Endothelial cell of umbilical vein (primary cell): ENCODE measurements at places on chromosomes 6 and 20.

- no peak overlapping the region for H3K27ac ChIP-seq
- peaks cover 20% of the 10 kb centered on the region for H3K4me1 ChIP-seq
- H3K36me3 ChIP-seq = no peaks in the 10 kb centered on the region
- H3K27me3 ChIP-seq = no peaks in the 10 kb centered on the region
Observed at GRCh38 chr6:26187292-26187691, 100.1 kb downstream of the HFE start.

DNA sequence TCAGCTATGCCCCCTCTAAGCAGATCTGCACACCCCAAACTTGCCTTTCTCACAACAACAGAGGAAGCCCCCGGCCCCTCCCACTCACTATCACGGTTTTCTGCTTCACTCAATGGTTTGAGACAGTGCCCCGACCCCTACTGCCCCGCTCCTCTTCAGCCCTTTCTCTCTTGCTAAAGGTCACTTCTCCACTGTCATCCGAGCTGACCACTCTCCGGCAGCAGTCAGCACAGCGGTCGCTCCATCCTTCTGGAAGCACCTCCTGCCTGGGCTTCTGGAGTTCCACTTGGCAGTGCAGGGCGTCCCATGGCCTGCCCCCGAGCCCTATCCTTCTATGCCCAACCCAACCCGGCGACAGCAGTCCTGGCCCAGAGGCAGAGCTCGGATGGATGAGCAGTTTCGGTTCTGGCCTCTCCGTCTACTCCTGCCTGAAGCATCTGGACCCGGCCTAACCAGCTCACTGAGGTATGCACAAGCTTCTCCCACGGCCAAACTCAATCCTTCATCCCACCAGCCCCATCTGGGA lies 4.1 kb downstream of the CTSZ start:
- no peak overlapping the region for H3K27ac ChIP-seq

DNA sequence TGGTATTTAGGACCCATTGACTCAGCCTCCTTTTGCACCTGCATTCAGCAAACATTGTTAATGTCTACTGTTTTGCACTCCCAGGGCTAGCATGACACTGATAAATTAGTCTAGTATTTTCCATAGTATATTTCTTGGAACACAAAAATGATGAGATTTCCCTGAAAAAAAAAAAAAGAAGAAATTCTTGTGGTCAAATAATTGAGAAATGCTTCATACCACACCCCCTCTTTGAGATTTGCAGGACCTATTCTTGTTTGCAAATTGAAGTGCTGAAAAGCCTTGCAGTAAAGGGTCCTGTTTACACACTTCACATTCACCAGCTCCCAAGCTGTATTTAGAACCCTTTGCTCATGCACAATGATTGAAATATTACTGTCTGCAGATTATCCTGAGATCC lies 36.3 kb upstream of the CLIC5 start:
- peaks cover 17% of the 10 kb centered on the region for H3K27me3 ChIP-seq
- H3K4me1 ChIP-seq = no peaks in the 10 kb centered on the region
- DNase-seq = no peak
- no peaks in the 10 kb centered on the region for H3K36me3 ChIP-seq
- no peak overlapping the region for H3K27ac ChIP-seq
- H3K4me3 ChIP-seq = no peak overlapping the region

DNA sequence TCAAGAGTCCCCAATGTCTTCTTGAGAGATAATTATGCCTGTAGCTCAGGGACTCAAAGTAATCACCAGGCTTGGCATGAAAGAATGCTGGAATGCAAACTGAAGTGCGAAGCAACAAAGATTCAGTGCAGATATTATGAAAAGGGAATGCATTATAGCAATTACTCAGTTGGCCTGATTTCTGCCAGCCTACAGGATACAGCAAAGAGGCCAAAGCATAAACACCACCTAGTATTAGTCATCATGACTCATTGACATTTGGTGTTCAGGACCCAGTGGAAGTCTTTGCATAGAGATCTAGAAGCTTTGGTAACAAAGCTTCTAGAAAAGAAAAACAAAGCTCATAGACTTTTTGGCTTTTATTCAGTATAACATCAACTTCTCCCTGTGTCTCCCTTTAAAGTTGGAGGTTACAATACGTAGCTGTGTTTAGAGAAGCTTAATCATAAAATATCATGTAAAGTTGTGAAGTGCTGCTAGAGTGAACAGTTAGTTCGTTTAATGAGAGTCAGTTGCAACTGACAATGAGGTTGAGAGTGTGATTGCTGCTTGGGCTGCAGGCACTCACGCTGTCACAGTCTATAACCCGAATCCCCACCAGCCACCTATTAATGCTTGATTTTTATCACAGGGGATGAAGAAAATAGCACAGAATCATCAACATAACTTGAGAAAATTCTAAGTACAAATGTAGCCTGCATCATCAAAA lies 932.7 kb downstream of the TFAP2A start:
- peak; percentile 86 for DNase-seq
- H3K4me3 ChIP-seq = no peak overlapping the region
- H3K4me1 ChIP-seq = peaks cover 19% of the 10 kb centered on the region
- H3K27me3 ChIP-seq = no peaks in the 10 kb centered on the region

- no peak overlapping the region for H3K4me3 ChIP-seq
- no peaks in the 10 kb centered on the region for H3K27me3 ChIP-seq
- H3K36me3 ChIP-seq = no peaks in the 10 kb centered on the region
- no peak for DNase-seq
- H3K4me1 ChIP-seq = no peaks in the 10 kb centered on the region
- no peak overlapping the region for H3K27ac ChIP-seq
Observed at GRCh38 chr20:58568483-58569240, 53.5 kb upstream of the APCDD1L start.

- H3K4me1 ChIP-seq = peaks cover 10% of the 10 kb centered on the region
- peaks cover 66% of the 10 kb centered on the region for H3K27me3 ChIP-seq
- H3K27ac ChIP-seq = no peak overlapping the region
Observed at GRCh38 chr6:3236005-3236404, 8.6 kb upstream of the TUBB2B start.

DNA sequence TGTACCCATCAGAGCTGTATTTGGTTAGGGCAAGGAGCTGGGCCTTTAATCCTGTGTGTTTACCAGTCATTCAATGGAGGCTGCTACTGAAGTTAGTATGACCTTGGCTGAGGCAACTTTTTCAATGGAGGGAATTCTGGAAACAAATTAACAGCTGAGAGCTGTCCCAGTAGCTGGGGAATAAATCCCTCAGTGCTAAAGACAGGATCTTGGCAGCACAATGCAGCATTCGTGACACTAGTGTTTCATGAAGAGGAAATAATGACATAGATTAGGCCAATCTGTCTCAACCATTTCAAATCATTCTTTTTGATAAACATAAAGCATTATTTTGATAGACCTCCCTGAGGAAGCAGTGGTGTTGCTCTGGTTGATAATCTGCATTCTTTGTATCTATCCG lies 42.9 kb downstream of the GRM1 start:
- H3K4me1 ChIP-seq = no peaks in the 10 kb centered on the region
- H3K27me3 ChIP-seq = no peaks in the 10 kb centered on the region
- H3K36me3 ChIP-seq = no peaks in the 10 kb centered on the region
- no peak for DNase-seq
- no peak overlapping the region for H3K27ac ChIP-seq

DNA sequence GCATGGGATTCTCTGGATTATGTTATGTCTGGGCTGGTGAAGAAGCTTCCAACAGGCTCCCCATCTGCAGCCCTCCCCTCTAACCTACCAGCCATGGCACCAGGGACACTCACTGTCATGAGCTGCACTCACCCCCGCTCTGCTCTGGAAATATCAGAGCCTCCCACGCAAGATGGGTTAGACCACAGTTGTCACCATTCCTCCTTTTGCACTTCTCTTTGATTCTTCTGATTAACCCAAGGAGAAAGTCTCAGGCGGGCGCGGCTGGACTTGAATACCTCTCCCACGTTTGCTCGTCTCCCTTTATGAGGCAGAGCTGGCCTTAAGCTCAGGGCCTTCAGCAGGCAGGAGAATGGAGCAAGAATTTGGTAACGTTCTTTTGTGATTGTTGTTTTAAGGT lies 128.1 kb downstream of the CEBPB start:
- H3K4me1 ChIP-seq = no peaks in the 10 kb centered on the region
- no peak for DNase-seq
- peaks cover 11% of the 10 kb centered on the region for H3K27me3 ChIP-seq
- no peaks in the 10 kb centered on the region for H3K36me3 ChIP-seq
- no peak overlapping the region for H3K4me3 ChIP-seq
- no peak overlapping the region for H3K27ac ChIP-seq

GRCh38 chr6:156387472-156387871 lies 389.7 kb upstream of the ARID1B start:
- DNase-seq = no peak
- H3K27ac ChIP-seq = no peak overlapping the region
- H3K27me3 ChIP-seq = no peaks in the 10 kb centered on the region
- H3K4me3 ChIP-seq = no peak overlapping the region
- no peaks in the 10 kb centered on the region for H3K4me1 ChIP-seq

- no peak overlapping the region for H3K4me3 ChIP-seq
- no peak for DNase-seq
- H3K27ac ChIP-seq = no peak overlapping the region
- H3K36me3 ChIP-seq = no peaks in the 10 kb centered on the region
- H3K4me1 ChIP-seq = no peaks in the 10 kb centered on the region
Observed at GRCh38 chr6:53433261-53433950, 84.7 kb upstream of the ELOVL5 start.

DNA sequence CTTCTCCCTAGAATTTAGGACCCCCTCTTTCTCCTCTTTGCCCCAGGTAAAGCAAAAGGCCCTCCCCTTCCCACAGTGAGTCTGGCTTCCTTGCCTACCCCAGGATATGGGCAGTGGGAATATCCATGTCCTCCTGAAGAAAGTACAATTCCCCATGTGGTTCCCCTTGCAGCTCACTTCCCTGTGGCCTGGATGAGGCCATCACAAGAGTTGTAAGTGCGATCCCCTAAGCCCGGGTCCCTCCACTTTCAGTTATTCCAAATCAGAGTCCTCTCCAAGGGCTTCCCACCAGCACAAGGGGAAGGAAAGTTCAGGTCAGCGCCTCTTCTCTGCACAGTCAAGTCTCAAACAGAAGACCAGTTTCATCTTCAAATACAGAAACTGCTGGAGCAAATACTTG lies 10.2 kb upstream of the PTPN1 start:
- no peaks in the 10 kb centered on the region for H3K36me3 ChIP-seq
- no peak overlapping the region for H3K27ac ChIP-seq
- no peak overlapping the region for H3K4me3 ChIP-seq
- H3K4me1 ChIP-seq = peaks cover 25% of the 10 kb centered on the region
- DNase-seq = no peak
- no peaks in the 10 kb centered on the region for H3K27me3 ChIP-seq

GRCh38 chr20:63029358-63030121 lies 22.8 kb upstream of the BHLHE23 start:
- no peak overlapping the region for H3K4me3 ChIP-seq
- H3K36me3 ChIP-seq = no peaks in the 10 kb centered on the region

DNA sequence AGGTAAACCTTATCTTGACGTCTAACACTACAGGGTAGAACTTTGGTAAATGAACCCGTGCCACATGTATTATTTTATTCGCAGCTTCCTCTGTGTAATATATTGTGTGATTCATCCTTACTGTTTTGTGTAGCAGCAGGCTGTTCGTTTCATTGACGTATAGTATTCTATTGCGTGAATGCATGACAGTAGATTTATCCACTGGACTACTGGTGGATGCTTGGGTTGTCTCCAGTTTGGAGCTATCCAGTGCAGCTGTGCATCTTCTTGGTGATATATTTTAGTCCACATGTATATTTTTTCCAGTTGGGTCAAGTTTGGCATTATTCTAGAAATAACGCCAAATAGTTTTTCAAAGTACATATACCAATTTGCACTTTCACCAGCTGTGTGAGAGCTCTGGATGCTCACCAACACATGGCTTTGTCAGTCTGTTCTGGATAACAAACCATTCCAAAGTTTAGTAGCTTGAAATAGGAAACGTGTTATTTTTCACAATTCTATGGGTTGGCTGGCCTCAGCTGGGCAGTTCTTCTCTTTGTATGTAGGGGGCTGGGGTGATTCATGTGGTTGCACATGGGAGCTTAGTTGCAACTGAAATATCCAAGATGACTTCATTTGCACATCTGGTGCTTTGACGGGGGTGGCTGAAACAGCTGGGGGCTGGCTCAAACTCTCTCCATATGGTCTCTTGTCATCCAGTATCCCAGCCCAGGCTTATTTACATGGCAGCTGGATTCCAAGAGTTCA lies 9.3 kb downstream of the ECT2L start:
- peaks cover 4% of the 10 kb centered on the region for H3K27me3 ChIP-seq
- H3K4me1 ChIP-seq = no peaks in the 10 kb centered on the region
- H3K4me3 ChIP-seq = no peak overlapping the region
- no peak for DNase-seq

GRCh38 chr6:121838842-121839241 lies 403.4 kb downstream of the GJA1 start:
- H3K4me3 ChIP-seq = no peak overlapping the region
- H3K36me3 ChIP-seq = no peaks in the 10 kb centered on the region
- H3K27ac ChIP-seq = no peak overlapping the region
- no peak for DNase-seq
- no peaks in the 10 kb centered on the region for H3K27me3 ChIP-seq

DNA sequence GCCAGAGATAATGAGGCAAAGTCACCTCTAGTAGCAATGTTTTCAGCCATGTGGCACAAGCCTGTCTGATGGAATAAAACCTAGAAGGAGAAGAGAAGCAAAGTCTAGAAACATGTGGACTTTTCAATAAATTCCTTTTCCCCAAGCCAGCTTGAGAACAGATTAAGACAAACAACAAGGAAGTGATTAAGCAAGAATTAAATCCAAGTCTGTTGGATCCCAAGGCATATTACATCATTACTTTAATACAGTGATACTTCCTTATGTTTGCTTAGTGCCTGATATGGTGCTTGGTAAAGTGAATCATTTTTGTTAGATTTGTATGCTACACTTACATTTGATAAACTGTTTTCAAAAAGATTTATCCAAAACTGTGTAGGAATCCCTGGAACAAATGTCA lies 260.3 kb upstream of the FAM83B start:
- H3K27ac ChIP-seq = no peak overlapping the region
- H3K36me3 ChIP-seq = no peaks in the 10 kb centered on the region
- H3K27me3 ChIP-seq = no peaks in the 10 kb centered on the region
- peak; percentile 19 for DNase-seq
- H3K4me3 ChIP-seq = no peak overlapping the region

DNA sequence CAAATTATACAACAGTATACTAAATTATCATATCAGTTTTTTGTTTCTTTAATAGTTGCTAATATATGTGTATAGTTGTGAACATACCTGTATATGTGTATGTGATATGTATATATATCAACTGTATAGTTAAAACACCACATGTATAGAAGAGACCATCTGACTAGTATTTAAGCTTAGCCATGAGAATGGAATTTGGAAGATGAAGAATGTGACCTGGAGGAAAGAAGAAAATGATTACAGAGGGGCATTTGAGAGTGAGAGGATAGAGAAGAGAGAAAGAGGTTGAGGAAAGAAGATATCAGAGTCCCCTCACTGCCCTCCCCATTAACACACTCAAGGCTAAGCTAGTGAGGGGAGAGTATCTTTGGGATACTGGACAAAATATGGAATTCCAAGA lies 335.9 kb downstream of the BCKDHB start:
- H3K4me3 ChIP-seq = no peak overlapping the region
- DNase-seq = no peak
- peaks cover 13% of the 10 kb centered on the region for H3K4me1 ChIP-seq
- H3K27me3 ChIP-seq = no peaks in the 10 kb centered on the region
